Neural crest cell (in vitro differentiated cells): ENCODE measurements at places on chromosomes 7 and 10. TPM values are rescaled to one million over a fixed set of nuclear protein-coding genes. Genes with fewer than 3 reads are reported as not detected.
A peak's percentile ranks its signal among the peaks of the same experiment; 100 is the strongest.

The ZNF273 gene
- total RNA-seq, result 15.9 and 17.1 TPM in 2 replicates

The SFRP4 gene
- total RNA-seq, result not detected in 2 replicates

The SYT15B gene
- total RNA-seq, result 0.12 and 0.16 TPM in 2 replicates

DNA sequence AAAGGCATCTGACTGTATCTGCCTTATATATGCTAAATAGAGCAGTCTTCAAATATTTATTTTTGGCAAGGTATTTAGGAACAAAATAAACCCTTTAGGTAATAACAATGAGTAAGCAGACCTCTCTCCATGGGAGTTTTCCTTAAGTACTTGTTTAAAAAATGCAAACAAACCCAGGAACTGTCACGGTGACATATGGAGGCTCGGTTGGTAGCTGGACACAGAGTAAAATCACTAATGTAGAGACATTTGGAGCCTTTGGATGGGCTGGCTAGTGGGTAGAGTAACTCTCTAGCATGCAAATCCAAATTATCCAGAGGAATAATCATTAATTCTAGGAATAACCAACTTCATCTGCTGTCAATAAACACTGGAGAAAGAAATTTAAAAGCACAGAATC is 71.6 kb upstream of the LAMB4 start:
- H3K36me3 ChIP-seq, result peaks cover 1% of the 10 kb centered on the region
- no peak overlapping the region for H3K27ac ChIP-seq
- no peak overlapping the region for H3K4me3 ChIP-seq
- H3K27me3 ChIP-seq, result no peaks in the 10 kb centered on the region
- no peaks in the 10 kb centered on the region for H3K4me1 ChIP-seq
- DNase-seq, result no peak

DNA sequence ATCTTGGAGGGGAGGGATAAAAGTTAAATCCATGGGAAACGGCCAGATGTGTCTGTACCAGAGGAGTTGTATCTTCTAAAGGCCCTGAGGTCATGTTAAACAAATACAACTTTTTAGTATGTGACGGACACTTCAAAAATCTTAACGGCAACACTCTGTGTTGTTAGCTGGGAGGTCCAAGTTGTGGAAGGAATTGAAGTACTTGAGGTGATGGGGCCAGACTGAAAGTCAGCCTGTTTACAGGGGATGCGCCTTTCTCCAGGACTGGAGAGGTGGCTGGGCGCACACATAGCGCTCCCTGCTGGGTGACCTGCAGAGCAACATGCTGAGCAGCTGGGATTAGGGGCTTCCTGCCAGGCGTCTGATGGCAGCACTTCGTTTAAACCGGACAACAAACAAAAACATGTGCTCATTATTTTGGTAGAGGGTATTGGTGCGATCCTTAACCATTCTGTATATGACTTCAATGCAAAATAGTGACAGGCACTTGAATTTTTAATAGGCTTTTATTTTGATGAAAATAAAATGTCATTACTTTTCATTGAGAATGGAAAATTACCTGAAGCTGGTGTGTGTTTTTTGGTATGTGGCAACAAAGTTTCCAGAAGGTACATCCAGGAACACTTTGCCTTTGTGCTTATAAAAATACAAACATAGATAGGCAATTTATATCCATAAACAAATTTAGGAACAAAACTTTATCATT is 198.2 kb downstream of the MLLT10 start:
- H3K4me3 ChIP-seq, result peak overlapping the region; percentile 38
- peaks cover 20% of the 10 kb centered on the region for H3K36me3 ChIP-seq
- peak; percentile 72 for DNase-seq
- peaks cover 49% of the 10 kb centered on the region for H3K4me1 ChIP-seq

DNA sequence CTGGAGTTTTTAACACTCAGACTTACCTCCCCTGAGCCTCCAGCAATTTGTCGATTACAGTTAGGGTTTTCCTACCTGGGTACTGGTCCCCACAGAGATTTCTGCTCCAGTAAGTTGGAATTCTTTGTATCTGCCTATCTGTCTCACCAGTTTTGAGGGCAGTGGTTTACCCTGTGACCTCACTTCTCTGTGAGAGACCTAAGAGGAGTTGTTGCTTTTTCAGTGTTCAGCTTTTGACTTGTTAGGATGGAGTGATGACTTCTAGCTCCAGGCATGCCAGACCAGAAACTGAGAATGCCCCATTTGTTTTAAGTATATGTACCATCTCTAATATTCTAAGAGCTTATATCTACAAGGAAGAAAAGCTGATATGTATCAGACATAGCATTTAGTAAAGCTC is 42.9 kb downstream of the CSGALNACT2 start:
- H3K27me3 ChIP-seq, result no peaks in the 10 kb centered on the region
- peaks cover 3% of the 10 kb centered on the region for H3K4me1 ChIP-seq
- no peak overlapping the region for H3K4me3 ChIP-seq
- no peak for DNase-seq

GRCh38 chr10:99123336-99123735 is 112.3 kb downstream of the HPSE2 start:
- H3K36me3 ChIP-seq, result no peaks in the 10 kb centered on the region
- H3K4me3 ChIP-seq, result no peak overlapping the region
- DNase-seq, result no peak
- H3K4me1 ChIP-seq, result no peaks in the 10 kb centered on the region

- peaks cover 4% of the 10 kb centered on the region for H3K36me3 ChIP-seq
- no peak overlapping the region for H3K4me3 ChIP-seq
- H3K27ac ChIP-seq, result no peak overlapping the region
- no peak for DNase-seq
- H3K4me1 ChIP-seq, result peaks cover 3% of the 10 kb centered on the region
- H3K27me3 ChIP-seq, result no peaks in the 10 kb centered on the region
These were observed 258.8 kb downstream of the AHR start for GRCh38 chr7:17557251-17557671.

- H3K27ac ChIP-seq, result no peak overlapping the region
- no peak overlapping the region for H3K4me3 ChIP-seq
- no peaks in the 10 kb centered on the region for H3K27me3 ChIP-seq
- peaks cover 36% of the 10 kb centered on the region for H3K4me1 ChIP-seq
- DNase-seq, result no peak
These were observed 34.0 kb downstream of the LYZL1 start for GRCh38 chr10:29322918-29323317.

GRCh38 chr7:130337410-130337971 is 7.1 kb upstream of the CPA5 start:
- H3K36me3 ChIP-seq, result no peaks in the 10 kb centered on the region
- peaks cover 6% of the 10 kb centered on the region for H3K4me1 ChIP-seq
- no peaks in the 10 kb centered on the region for H3K27me3 ChIP-seq
- H3K4me3 ChIP-seq, result no peak overlapping the region
- DNase-seq, result no peak
- peak overlapping the region; percentile 40 for H3K27ac ChIP-seq

DNA sequence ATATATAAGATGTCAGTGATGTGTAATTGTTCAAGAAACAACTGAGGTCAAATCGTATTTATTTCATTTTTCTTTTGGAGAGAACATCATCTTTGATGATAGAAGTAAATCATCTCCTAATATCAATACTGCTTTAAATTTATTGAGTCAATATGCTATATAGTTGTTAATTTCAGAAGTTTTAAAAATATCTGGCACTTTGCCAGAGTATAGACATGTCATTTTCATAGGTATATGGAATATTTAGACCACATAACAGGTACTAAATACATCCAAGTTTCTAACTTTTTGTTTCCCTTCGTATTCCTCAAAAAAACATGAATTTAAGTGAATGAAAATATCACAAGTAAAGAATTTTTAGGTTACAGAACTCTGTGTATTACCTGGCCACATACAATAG is 577.8 kb downstream of the ARL4A start:
- H3K36me3 ChIP-seq, result no peaks in the 10 kb centered on the region
- no peaks in the 10 kb centered on the region for H3K27me3 ChIP-seq
- DNase-seq, result no peak
- H3K27ac ChIP-seq, result no peak overlapping the region
- H3K4me1 ChIP-seq, result peaks cover 8% of the 10 kb centered on the region
- no peak overlapping the region for H3K4me3 ChIP-seq

DNA sequence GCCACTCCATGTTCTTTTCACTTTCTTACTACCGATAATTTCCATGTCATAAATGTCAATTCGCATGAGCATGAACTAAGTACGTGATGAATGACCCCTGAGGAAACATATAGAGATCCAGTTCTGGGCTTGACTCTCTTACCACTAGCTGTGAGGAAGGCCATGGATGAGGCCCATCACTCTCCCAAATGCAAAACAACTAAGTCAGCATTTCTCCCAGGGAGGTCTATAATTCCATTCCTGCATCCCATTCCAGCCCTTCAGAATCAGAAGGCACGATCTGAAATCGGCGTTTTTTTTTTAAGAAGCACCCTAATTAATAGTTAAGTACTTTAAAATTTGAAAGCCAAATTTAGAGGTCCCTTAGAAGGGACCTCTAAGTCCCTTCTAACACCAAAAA is 116.5 kb downstream of the CABCOCO1 start:
- no peak overlapping the region for H3K4me3 ChIP-seq
- H3K27me3 ChIP-seq, result no peaks in the 10 kb centered on the region
- H3K4me1 ChIP-seq, result no peaks in the 10 kb centered on the region
- DNase-seq, result no peak

DNA sequence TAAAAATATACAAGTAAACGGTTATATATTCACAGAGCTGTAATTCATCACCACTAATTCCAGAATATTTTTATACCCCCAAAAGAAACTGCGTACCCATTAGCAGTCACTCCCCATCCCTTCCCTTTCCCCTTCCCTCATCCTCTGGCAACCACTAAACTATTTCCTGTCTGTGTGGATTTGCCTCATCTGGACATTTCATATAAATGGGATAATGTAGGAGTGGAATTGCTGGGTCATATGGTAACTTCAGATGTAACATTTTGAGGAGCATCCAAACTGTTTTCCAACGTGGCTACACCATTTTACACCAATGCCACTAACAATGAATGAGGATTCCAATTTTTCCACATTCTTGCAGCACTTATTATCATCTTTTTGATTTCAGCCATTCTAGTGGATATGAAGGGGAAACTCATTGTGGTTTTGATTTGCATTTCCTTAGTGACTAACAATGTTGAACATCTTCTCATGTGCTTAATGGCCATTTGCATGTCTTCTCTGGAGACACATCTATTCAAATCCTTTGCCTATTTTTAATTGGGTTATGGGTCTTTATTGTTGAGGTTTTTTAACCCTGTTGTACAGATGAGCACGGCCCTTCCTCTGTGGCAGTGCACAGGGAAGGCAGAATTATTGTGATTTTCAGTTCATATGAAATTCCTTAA is 79.2 kb downstream of the RBM20 start:
- no peak for DNase-seq
- no peak overlapping the region for H3K4me3 ChIP-seq
- no peaks in the 10 kb centered on the region for H3K36me3 ChIP-seq
- no peaks in the 10 kb centered on the region for H3K27me3 ChIP-seq
- peaks cover 9% of the 10 kb centered on the region for H3K4me1 ChIP-seq

GRCh38 chr10:119596537-119597404 is at the start of gene TIAL1:
Gene TIAL1, minus strand, starts transcription at chr10:119596964. Its CDS starts 499 bp downstream, at chr10:119596465.
- peak within 1 kb of the TSS; percentile 99 for H3K4me3 ChIP-seq
- peak within 1 kb of the TSS; percentile 99 for H3K27ac ChIP-seq
- peaks cover 53% of the 10 kb centered on the region for H3K4me1 ChIP-seq
- no peaks in the 10 kb centered on the region for H3K27me3 ChIP-seq
- H3K36me3 ChIP-seq, result peaks cover 13% of the 10 kb centered on the region

GRCh38 chr7:22969010-22969431 is 44.9 kb downstream of the HYCC1 start:
- H3K4me1 ChIP-seq, result no peaks in the 10 kb centered on the region
- peaks cover 20% of the 10 kb centered on the region for H3K36me3 ChIP-seq
- H3K27me3 ChIP-seq, result no peaks in the 10 kb centered on the region
- no peak overlapping the region for H3K4me3 ChIP-seq
- no peak for DNase-seq
- no peak overlapping the region for H3K27ac ChIP-seq

GRCh38 chr7:133265821-133266220 is 12.9 kb downstream of the EXOC4 start:
- DNase-seq, result no peak
- H3K4me1 ChIP-seq, result peaks cover 4% of the 10 kb centered on the region
- peaks cover 4% of the 10 kb centered on the region for H3K36me3 ChIP-seq
- no peaks in the 10 kb centered on the region for H3K27me3 ChIP-seq

DNA sequence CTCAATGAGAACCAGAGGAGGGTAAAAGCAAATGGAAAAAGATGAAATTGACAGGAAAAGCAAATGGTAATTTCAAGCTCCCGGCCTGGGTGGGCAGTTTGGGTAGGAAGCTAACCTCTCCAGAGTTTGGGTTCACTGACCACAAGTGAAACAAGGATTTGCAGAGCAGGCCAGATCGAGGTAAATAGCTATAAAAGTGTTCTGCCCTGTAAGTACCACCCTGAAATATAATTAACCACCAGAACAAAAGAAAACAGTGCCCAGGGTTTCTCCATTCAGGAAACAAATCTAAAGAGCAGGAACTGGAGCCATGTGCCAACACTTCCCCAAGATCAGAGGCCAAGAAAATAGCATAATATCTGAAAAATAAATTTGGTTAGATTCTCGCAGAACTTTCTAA is 276.7 kb upstream of the MEOX2 start:
- no peaks in the 10 kb centered on the region for H3K27me3 ChIP-seq
- H3K27ac ChIP-seq, result no peak overlapping the region
- H3K4me1 ChIP-seq, result peaks cover 16% of the 10 kb centered on the region
- H3K36me3 ChIP-seq, result no peaks in the 10 kb centered on the region

DNA sequence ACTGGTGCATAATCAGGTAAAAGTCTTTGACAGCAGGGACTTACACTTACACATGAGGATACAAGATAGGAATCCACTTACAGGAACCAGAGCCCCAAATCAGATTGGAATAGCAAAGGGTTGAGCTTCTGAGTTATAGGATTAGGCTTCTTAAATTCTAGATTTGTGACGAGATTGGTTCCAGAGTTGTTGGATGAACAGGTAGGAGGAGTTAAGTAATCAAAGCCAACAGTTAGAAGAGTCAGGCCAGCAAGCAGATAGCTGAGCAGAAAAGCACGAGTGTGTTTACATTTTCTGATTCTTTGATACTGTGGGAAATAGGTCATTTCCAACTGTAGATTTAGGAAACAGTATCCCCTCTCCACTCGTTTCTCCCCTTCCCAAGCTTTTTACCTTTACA is 167.0 kb downstream of the MDFIC start:
- H3K36me3 ChIP-seq, result no peaks in the 10 kb centered on the region
- DNase-seq, result no peak
- no peak overlapping the region for H3K4me3 ChIP-seq
- no peaks in the 10 kb centered on the region for H3K27me3 ChIP-seq
- H3K27ac ChIP-seq, result no peak overlapping the region
- no peaks in the 10 kb centered on the region for H3K4me1 ChIP-seq

GRCh38 chr10:63585041-63585440 is 63.8 kb downstream of the REEP3 start:
- no peak overlapping the region for H3K27ac ChIP-seq
- H3K4me1 ChIP-seq, result no peaks in the 10 kb centered on the region
- H3K36me3 ChIP-seq, result no peaks in the 10 kb centered on the region
- no peak overlapping the region for H3K4me3 ChIP-seq

DNA sequence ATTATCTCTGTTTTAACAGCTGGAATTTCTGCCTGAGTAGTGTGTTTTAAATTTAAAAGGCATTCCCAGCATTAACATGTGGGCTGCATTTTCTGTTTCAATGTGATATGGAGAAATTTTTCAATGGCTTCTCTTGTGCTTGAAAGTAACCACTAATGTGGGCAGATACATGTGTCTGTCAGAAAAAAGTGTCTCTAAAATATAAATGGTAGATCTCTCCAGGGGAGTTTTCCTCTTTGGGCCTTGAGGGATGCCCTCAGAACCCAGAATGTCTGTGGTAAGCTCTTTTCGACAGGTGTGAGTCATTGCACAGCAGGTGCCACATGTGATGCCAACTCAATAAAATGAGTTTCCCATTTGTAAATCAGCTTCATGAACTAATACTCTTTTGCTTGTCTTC is 221.1 kb downstream of the SEMA3E start:
- no peak overlapping the region for H3K27ac ChIP-seq
- H3K27me3 ChIP-seq, result no peaks in the 10 kb centered on the region
- H3K4me1 ChIP-seq, result peaks cover 22% of the 10 kb centered on the region
- no peak overlapping the region for H3K4me3 ChIP-seq
- no peaks in the 10 kb centered on the region for H3K36me3 ChIP-seq
